ENCODE measurements at places on chromosomes 16 and 17.

GRCh38 chr17:39777534-39778365, 40.0 kb downstream of the GRB7 start:
- DNase-seq = no peak

- no peak for DNase-seq
These were observed 5.2 kb downstream of the CIBAR2 start for GRCh38 chr16:85107083-85107482.

DNA sequence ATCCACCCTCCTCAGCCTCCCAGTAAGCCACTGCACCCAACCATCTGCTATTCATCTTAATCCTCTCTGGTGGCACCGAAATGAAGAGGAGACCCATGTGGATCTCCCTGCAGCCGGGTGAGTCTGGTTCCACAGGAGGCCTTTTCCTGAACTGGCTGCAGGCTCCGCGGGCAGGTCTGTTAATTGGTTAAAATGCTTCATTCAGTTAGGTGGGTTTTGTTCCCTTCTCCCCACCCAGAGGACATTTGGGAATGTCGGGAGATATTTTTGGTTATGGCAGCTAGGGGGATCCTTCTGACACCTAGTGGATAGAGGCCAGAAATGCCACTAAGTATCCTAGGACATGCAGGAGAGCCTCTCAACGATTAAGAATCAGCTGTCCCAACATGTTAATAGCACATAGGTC, 16.7 kb downstream of the C16orf54 start:
- no peak for DNase-seq

- no peak for DNase-seq
These were observed 208.6 kb upstream of the CIBAR2 start for GRCh38 chr16:85320677-85321385.

DNA sequence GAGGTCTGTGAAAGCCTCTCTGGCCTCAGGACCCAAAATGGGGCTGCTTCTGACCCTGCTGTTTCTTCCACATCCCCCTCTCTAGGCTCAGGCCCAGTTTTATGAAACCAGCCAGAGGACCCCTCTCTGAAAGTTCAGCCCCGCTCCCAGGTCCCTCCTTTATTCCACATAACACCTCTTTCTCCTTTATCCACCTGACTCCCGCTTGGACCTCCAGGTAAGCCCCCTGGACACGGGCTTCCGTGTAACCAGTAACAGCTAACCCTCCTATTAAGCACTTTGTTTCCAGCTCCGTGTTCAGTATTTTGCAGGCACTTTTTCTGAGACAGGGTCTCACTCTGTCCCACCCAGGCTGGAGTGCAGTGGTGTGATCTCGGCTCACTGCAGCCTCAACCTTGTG, 37.4 kb downstream of the PSME3IP1 start:
- no peak for DNase-seq

DNA sequence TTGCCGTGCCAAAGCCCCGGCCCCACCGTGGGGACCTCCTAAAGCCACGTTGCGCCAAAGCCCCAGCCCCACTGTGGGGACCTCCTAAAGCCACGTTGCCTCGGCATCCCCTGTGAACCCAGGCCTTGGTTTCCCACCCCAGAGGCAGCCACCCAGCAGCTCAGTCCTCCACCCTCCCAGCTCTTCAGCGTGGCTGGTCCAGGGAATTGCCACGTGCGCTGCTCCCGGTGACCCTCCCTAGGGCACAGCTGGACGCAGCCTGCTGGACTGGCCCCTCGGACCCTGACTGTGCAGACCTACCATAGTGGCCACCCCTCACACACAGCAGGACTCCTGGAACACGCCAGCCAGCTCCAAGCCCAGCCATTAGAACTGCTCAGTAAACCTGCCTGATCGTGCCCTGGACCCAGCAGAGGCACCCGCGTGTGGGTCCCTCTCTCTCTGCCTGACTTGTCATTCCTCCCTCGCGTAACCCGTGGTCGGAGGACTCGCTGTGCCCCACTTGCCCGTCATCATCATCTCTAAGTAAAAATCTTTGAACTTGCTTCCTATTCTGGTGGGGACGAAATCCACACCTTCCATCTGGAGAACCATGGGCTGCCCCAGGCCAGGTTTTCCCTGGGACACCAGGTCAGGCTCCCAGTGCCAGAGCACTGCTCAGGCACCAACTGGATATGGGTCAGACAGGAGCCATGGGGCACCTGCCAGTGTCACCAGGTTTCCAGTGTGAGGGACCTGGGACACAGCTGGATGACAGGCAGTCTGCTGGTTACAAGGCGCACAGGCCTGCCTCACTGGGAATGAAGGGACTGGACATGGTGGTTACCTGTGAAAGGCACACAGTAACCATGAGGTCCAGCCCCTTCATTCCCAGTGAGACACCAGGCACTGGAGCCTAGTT, 5.6 kb downstream of the CIAO3 start:
- DNase-seq = no peak

GRCh38 chr16:678209-678857, 1.9 kb upstream of the STUB1 start:
- no peak for DNase-seq

GRCh38 chr17:79815836-79816461, 19.1 kb upstream of the CBX8 start:
- no peak for DNase-seq

DNA sequence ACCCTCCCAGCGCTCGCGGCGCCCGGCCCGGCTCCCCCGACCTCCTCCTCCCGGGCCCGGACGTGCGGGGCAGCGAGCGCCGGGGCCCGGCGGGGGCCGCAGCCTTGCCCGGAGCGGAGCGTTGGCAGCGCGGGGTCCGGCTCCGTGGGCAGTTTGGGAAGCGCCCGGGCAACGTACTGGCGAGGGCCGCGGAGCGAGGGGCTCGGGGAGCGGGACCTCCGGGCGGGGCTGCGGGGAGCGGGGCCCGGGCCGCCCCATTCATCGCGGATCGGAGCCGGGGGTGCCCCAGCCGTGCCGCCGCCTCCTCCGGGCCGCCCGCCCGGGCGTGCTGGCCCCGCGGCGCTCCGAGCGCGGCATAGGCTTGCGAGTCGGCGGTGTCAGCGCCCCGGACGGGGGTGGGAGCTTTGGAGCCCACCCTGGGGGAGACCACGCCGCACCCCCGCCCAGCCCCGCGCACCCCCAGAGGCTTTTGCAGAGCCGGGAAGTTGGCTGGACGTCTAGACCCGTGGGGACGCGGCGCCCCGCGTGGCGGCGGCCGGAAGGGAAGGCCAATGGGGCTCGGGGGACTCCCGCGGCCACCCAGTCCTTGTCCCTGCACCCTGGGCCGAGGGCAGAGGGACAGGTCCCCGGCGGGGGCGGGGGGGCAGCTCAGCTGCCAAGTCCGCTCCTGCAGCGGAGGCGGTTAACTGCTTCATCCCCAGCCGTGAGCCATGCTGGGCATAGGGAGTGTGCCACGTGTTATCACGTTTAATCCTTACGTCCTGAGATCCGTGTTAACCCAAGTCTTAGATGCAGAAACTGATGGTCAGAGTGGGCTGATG, 852 bp downstream of the ZNF469 start:
- DNase-seq = no peak

GRCh38 chr17:13874817-13875216, 194.5 kb upstream of the COX10 start:
- no peak for DNase-seq

GRCh38 chr17:41131979-41132378, 8.0 kb upstream of the KRTAP4-12 start:
- no peak for DNase-seq

DNA sequence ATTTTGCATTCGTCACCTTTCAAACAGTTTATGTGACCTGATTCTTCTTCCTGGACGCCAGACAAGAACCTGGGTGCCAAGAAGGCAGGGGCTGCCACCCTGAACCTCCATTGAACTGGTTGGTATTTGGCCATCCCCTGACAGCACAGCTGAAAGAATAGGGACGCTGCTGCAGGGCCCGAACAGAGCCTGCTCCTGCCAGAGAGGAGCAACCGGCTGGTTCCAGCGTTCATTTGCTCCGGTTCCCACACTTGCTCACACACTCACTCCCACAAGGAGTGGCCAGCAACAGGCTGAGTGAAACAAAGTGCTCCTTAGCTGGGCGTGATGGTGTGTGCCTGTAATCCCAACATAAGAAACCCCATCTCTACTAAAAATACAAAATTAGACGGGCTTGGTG, 14.9 kb downstream of the KRT9 start:
- no peak for DNase-seq

DNA sequence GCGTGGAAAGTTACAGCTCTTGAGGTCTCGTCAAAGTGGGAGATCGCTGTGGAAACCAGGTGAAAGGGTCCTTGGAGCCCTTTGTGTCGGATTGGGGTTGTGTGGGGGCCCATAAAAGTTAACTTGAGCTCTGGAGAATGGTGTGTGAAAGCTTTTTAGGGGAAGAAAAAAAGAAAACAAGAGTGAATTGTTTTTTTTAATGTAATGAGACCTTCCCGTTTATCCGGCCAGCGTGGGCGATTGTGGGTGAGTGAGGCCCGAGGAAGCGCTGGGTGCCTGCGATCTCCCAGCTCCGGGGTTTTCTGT, 150.6 kb downstream of the MSI2 start:
- no peak for DNase-seq

- no peak for DNase-seq
These were observed 7.7 kb downstream of the TNS4 start for GRCh38 chr17:40493697-40494096.

DNA sequence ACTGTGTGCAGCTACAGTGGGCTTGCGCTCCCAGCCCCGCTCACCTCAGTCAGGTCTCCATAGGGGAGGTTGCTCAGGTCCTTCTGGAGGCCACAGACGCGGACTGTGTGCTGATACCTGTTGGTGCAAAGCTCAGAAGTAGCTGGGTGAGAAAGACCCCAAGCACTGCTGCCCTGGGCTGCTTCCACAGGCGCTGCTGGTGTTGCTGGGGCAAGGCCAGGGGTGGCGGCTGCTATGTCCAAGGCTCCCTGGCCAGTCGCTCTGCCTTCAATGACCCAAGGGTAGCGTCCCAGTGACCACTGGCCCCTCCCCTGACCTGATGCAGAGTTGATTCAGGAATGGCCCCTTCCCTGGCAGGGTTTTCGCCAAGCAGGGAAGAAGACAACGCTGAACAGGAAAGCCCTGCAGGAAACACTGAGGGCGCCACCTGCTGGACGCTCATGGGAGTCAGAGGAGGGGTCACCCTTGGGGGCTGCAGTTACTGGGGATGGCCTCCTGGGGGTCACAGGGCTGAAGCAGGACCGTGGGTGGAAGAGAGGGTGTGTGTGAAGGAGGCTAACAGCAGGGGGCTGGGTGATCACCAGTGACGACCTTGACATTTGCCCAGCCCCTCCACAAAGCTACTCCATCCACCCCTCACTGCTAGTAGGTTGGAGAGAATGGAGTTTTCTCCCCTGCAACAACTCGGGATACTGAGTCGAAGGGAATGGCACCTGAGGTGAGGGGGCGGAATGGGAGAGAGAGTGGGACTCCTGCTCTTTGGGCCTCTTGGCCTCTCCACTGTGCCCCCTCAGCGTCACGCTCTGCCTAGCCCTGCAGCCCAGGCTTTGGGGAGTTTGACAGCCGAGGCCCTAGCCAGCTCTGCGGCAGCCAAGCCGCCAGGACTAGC, 38.3 kb downstream of the ABCC12 start:
- DNase-seq = peak; percentile 40

GRCh38 chr16:30985401-30986128, 558 bp downstream of the HSD3B7 start:
- DNase-seq = no peak

- DNase-seq = no peak
These were observed 73.3 kb downstream of the MSI2 start for GRCh38 chr17:57329380-57330214.

DNA sequence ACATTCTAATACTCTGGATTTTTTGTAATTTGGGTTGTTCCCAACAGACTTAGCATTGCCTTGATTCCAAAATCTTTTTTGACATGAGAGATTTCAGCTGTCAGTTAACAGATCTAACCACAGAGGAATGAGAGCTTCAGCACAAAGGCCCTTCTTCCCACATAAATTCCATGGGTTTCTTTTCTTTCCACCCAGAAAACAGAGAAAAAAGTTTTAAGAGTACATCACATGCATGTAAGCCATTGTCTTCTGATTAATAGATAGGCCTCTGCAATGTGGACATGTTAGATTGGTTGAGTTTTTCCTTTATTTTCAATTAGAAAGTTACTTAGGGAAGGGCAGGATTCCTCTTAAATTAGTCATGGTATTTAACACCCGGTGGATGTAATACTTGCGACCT, 939 bp downstream of the MYH8 start:
- no peak for DNase-seq

DNA sequence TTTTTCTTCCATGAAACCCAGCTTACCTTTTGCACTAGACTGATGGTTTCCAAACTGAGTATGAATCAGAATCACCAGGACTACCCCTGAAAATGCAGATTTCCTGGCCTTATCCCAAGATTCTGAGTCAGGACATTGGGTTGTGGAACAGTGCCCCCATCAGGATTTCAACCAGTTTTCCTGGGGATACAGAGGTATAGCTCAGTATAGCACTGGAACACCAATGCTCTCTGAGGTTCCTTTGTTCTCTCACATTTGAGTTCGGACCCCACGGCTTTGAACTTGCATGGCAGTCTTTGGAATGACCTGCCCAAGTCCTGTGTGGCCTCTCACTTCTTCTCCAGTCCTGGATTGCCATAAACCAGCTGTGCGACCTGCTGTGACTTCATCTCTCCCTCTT, 12.8 kb upstream of the CCL8 start:
- DNase-seq = no peak

GRCh38 chr17:65560628-65561451, 608 bp downstream of the AXIN2 start:
- DNase-seq = peak; percentile 55

DNA sequence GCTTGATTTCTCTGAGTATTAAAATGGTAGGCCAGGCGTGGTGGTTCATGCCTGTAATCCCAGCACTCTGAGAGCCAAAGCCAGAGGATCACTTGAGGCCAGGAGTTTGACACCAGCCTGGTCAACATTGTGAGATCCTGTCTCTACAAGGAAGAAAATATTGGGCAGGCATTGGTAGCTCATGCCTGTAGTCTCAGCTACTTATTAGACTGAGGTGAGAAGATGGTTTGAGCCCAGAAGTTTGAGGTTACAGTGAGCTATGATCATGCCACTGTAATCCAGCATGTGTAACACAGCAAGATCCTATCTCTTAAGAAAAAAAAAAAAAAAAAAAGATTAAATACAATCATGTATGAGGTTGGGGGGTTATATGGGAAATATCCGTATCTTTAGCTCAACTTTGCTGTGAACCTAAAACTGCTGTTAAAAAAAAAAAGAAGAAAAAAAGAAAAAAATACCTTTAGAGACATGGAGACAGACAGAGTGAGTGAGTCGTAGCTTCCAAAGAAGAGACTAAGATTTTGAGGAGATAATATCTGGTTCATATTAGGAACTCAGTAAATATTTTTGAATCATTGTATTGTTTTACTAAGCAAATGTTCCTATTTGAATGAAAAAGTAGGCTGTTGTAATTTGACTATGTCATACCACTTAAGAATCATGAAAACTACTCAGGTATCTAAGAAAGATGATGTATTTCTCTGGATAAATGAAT, 325.7 kb upstream of the TBX2 start:
- DNase-seq = no peak

DNA sequence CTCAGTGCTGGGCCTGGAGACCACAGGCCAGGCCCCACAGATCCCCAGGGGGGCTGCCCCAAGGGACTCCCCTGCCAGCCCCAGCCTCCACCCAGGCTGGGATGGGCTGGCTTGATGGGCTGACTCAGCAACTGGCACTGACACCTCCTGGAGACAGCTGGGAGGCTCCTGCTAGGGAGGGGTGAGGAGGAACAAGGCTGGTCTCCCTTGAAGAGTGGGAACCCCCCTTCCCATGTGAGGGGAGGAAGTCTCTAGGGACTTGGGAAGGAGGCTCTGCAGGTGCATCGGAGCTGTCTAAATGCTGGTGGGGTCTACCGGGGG, 10.4 kb downstream of the NHERF1 start:
- no peak for DNase-seq

GRCh38 chr16:74909665-74910064, 75.3 kb downstream of the WDR59 start:
- no peak for DNase-seq
